ENCODE measurements at places on chromosomes 7 and 10.

DNA sequence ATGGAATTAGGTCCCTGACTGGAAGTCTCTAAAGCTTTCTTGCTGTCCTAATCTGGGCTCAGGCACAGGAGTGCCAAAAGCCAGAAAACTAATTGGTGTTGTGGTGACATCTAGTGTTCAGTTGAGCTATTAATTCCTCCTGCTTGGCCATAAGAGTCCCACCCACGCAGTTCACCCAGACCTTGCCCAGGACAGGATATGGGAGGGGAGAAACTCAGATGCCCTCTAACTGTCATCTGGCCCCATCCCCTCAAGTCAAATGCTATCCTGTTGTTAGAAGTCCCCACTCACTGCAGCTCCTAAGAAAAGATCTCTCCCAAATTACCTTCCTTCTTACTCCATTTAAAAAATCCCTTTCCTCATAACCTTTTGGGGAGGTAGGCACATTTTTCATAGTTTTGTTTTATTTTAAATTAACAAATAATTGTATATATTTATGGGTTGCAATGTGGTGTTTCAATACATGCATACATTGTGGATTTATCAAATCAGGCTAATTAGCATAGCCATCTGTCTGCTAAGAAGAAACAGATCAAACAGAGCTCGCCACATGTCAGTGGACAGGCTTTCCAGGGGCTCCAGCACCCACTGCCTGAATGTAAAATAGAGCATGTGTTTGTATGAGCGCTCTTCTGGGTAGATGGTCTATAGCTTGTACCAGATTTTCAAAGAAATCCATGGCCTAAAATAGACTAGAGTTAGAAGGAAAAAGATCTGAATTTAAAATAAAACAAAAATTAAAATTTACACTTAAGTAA lies 84.0 kb downstream of the GSAP start:
- no peak for DNase-seq

DNA sequence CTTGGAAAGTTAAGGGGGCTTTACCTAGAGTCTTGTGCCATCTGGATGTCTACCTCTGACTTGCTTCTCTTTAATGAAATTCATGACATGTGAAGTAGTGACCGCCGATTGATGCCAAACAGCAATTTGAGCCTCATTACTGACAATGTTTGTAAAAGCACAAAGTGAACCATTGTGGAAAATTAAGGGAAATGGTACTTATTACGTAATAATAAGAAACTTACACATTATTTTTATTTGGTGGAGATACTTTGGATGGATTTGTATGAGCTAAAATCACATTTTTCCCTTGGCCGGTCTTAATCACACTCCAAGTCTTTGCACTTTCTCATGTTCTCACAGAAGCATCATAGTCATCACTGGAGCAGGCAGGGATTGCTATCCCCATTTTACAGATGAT lies 265.1 kb upstream of the KLF6 start:
- DNase-seq = no peak

DNA sequence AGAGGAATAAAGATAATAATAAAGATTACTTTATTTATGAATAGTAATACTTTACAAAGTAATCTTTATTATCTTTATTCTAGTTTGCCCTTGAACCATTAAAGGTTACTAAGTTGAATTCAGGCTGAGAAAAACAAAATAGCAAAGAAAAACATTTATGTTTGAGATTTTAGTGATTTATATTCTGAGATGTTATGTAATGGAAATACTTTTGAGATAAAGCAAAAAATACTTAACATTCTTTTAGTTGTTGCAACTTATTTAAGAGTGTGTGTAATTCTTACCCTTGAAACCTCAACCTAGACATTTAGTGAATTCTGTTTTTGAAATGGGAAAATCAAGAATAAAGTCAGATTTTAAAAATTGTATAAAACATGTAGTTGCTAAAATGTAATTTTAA lies 40.0 kb downstream of the MINPP1 start:
- no peak for DNase-seq

GRCh38 chr7:79282882-79283602 lies 170.4 kb downstream of the MAGI2 start:
- DNase-seq = no peak

Measured in T-helper 9 cell (primary cell).